ENCODE measurements at places on chromosomes 3 and 15.

DNA sequence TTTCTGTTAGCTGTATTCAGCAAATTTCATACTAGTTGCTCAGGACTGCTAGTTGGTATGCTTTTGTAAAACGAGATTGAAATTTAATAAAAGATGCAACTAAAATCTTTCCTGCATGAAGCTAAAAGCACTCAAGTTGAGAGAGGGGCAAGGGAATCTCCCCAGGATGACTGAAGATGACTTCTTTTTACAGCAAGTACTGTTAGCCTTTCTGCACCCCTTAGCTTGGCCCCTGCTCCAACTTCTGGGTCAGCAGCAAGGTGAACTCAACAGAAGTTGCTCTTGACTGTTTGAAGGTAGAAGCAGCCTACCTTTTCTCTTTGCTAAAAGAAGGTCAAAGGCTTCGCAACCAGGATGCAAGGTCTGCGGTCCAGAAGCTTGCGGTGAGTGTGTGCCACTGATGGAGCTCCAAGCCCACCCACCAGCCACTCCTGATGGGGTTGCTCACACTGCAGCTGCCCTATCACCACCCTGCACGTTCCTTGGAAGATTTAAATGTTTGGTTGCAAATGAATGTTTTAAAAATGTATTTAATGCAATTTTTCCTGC is 32.5 kb downstream of the NME9 start:
- no peak for DNase-seq

GRCh38 chr15:58441376-58442070 is 9.7 kb downstream of the LIPC start:
- peak; percentile 74 for DNase-seq

GRCh38 chr15:100536733-100537132 is 8.0 kb upstream of the CERS3 start:
- no peak for DNase-seq

DNA sequence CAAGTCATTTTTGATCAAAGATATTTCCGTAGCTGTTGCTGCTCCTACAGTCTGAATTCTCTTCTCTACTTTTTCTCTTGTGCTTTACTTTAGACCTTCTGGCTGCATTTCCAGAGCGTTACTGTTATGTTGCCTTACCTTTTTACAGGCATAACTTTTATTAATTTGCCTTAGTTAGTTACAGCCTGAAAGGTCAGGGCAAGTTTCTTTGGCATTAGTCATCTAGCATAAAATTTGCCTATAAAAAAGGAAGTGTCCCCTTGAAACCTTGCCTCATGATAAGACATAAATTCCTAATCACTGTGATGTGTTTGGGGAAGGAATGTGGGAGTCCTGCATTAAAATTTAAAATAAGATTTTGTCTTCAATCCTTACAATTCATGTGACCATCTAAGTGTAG is 618.5 kb downstream of the NR2F2 start:
- DNase-seq: no peak

DNA sequence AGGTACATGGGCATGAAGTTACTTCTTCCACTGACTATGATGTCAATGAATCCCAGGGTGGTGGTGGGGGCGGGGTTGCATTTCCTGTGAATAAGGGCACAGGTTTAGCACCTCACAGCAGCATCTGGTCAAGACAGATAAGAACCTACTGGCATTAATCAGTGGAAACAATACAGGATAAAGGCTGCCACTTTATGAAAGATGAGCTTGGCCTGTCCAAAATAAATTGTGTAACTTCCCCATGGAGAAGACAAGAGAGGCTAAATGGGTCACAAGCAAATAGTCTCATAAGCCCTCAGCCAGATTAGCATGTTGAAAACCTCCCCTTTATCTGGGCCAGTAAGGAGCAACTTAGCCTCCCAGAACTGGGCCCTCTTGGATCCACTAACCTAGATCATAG is 27.4 kb upstream of the PLSCR2 start:
- no peak for DNase-seq

DNA sequence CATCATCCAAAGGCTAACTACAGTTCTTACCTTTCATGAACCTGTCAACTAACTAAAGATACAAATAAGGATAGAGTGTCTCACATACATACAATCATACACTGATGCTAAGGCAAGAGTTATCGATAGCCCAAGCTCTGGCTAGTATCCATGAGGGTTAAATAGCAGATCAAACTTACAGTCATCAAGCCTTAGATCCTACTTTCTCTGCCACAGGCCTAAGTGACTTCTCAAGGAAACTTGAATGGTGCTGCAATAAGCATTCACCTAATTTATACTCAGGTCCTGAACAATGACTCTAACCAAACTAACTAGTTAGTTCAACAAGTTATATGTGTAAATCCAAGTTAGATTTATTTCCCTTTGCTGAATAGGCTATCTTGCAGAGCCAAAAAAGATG is 51.0 kb downstream of the ALDH1A2 start:
- DNase-seq: no peak

- DNase-seq: no peak
Measured at GRCh38 chr3:183539811-183540210, 15.7 kb downstream of the KLHL6 start.

GRCh38 chr3:88535563-88535962 is 385.8 kb downstream of the C3orf38 start:
- DNase-seq: no peak

DNA sequence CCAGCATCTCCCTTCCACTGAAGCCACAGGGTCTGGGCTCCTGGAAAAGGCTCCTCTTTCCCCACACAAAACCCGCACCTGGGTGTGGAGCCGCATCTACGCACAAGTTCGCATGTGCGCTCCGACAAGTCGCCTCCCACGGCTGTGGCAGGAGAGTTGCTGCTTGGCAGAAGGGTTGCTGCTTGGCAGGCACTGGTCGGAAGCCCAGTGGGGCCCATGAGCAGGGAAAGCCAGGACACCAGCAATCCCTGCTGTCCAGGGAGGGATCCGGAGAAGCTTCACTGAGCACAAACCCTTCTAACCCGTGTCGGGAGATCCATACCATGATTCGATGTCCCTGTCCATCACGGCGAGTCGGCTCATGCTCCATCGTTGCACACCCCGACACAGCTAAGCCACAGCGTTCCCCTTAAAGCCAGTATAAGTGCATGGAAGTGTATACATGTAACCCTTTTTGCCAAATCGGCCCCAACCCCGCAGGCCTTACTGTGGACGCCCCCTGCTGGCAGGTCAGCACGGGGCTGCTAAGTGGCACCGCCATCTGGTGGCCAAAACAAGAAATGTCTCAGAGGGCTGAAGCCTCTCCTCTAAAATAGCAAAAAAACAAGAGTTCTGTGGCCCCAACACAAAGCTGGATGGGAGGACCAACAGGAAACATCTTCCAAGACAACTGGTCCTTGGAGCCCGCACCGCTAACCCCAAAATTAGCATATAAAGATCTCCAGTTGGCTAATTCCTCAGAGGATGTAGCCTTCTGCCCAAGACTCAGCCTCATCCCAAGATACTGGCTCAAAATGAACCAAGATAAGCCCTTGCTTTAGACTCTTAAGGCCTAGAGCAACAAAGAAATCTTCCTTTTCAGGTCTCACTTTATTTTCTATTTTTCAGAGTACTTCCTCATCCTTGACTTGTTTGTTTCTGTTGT is 8.3 kb downstream of the ANKRD63 start:
- DNase-seq: peak; percentile 80

GRCh38 chr3:157532529-157533297 is 29.5 kb upstream of the VEPH1 start:
- peak; percentile 93 for DNase-seq

DNA sequence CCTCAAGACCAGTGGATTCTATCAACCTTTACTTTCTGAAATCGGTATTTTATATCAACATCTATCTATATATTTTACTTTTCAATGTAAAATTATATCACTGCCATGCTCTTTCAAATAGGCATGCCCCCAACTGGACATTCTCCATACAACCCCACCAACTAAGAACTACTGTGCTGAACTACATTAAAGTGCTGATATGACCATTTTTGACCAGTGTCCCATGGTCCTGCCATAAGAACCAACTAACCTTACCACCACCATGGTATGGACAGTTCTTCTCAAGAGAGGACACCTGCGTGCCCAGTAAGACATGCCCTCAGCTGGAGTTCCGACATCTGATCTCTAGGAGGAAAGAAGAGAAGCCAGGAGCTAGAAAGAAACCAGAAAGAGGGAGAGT is 15.6 kb downstream of the POMGNT2 start:
- DNase-seq: no peak

- DNase-seq: no peak
Measured at GRCh38 chr3:126419151-126419703, 24.5 kb downstream of the CFAP100 start.

- no peak for DNase-seq
Measured at GRCh38 chr15:89023311-89023961, 64.8 kb upstream of the ABHD2 start.

- DNase-seq: no peak
Measured at GRCh38 chr3:10319251-10319650, 1.7 kb downstream of the SEC13 start.

DNA sequence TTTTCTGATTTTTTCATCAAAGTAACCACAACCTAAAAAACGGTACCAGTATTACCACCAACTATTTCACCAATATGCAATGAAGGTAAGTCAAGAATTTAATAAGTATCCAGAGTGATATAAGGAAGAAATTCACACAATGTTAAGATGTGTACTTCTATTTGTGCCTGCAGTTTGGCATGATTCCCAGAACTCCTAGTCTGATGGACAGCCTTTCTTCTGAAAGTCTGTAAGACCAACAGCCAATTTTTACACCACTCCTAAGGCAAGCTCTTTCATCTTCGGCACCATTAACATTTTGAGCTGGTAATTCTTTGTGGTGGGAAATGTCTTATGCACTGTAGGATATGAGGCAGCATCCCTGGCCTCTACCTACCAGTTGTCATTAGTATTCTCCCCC is 108.3 kb downstream of the VPS13C start:
- peak; percentile 21 for DNase-seq

DNA sequence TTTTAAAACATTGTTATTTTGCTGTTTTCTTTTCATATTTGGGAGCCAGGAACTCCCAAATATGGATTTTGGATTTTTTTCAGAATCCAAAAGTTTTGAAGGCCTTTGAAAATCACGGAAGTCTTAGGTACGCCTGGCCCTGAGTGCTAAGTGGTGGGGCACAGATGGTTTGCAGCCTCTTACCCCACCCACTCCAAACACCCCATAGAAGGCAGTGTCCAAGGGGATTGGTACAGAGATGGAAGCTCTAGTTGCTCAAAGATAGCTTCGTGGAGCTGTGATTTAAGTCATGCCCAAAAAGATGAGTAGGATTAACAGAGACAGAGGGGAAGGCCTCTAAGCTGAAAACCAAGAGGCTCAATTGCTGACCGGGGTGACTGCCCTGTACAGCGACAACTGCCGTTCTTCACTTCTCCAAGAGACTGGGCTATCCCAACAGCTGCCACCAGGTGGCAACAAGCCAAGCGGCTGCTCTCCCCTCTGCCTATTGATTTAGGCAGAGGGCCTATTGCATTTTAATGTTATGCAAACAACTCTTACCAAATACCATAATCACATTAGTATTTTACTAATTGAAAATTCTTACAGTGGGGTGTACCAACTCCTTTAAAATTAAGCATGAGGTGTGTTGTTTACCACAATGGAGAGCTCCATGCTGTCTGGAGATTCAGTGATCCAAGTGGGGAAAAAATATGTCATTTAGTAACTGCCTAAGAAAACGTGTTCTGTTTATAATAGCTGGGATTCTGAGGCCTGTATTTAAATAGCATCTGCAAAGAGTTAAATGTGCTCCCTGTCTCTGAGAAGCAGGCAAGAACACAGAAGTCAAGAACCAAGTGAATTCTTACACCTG is 64.0 kb upstream of the C15orf61 start:
- peak; percentile 59 for DNase-seq

DNA sequence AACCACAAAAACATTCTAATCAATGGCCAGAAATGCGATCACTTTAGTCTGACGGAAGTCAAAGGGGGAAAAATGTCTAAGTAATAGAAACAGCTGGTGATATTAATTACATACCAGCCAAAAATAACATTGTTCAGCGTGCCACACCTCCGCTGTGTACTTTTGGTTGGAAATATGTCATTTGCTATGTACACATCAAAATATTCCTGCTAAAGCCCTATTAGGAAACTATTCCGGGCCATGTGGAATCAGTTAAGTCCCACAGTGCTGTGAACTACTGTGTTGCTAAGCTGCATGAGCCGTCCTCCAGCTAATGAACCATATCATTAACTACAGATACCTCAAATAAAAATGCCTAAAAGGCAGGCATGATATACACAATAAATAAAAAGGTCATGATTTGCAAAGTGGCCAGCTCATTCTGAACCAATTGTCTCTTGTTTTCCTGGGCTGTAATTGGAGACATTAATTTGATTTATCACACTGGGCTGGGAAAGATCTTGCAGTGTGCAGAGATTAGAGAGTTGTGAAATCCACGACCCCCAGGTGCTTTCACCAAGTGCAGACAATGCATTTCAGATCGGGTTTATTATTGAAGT is 200.5 kb upstream of the LRTM1 start:
- peak; percentile 70 for DNase-seq

GRCh38 chr3:60610441-60611112 is 640.7 kb downstream of the FHIT start:
- DNase-seq: peak; percentile 27

- DNase-seq: no peak
Measured at GRCh38 chr15:84883916-84884781, at the start of gene SLC28A1. Gene SLC28A1 (plus strand): TSS chr15:84884662. CDS start chr15:84887761, 3,099 bp downstream.

- DNase-seq: peak; percentile 86
Measured at GRCh38 chr3:63051920-63052319, 176.7 kb upstream of the CADPS start.

DNA sequence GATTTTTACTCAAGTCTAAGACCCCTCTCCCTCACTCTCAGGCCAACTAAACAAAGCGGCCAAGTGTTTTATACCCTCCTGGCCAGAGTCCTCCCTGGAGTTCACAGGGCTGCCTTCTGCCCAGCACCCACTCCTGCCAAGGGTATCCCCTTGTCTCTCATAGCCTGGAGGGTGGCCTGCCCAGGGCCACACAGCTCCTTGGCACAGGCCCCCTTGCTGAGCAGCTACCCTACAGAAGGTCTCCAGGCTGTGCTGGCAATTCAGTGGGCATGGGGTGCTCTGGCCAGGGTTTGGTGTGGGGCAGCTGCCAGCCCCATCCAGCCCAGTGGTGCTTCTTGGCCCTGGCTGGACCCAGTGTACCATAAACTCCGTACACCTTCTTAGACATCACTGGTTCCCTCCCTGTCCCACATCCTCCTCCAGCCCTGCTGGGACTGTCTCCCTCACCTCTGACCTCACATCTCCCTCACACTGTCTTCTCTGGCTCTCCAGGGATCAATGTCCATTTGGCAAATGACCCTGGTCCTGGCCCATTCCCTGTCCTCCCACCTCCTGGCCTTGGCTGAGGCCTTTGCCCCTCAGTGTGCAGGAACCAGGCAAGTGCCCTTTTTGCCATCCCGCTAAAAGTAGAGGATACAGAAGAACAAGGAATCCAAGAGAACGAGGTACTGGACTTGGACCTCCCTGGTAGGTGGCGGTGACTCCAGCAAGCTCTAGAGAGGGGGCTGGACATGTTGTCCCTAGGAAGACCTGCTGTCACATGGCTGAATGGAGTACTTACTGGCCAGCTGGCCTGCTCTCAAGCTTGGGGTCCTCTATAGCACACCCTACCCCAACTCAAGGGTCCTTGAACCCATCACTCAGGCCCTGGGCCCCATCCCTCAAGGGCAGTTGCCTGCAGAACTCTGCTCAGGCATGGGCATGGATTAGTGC is 50.0 kb upstream of the TRPM1 start:
- no peak for DNase-seq

- DNase-seq: no peak
Measured at GRCh38 chr15:62515696-62516395, 350.8 kb upstream of the C2CD4B start.

- DNase-seq: no peak
Measured at GRCh38 chr3:18494251-18494650, 69.1 kb upstream of the SATB1 start.

Measured in astrocyte of the spinal cord (primary cell).